H1 (cell line): ENCODE measurements at places on chromosomes 4 and X. TPM values are rescaled to one million over a fixed set of nuclear protein-coding genes. Genes with fewer than 3 reads are reported as not detected.

DNA sequence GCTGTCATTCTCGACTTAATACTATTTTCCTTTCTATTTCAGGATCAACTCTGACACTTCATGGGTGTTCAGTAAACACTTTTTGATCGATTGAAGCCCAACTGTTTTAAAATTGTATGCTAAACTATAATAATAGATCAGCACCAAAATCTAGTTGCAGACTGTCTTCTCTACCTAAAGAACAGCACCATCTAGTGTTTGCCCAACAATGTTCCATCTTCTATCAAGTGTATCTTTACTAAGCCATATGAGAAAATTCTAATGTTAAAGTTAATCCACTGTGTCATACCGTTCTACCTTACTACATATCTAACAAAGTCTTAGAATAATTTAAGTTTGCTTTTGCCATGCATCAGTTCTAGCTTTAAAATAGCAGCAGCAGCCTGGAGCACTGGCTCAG is 113.0 kb upstream of the PRDX4 start:
- no peak for DNase-seq

GRCh38 chr4:139297001-139297410 is 4.3 kb upstream of the NAA15 start:
- DNase-seq: no peak

DNA sequence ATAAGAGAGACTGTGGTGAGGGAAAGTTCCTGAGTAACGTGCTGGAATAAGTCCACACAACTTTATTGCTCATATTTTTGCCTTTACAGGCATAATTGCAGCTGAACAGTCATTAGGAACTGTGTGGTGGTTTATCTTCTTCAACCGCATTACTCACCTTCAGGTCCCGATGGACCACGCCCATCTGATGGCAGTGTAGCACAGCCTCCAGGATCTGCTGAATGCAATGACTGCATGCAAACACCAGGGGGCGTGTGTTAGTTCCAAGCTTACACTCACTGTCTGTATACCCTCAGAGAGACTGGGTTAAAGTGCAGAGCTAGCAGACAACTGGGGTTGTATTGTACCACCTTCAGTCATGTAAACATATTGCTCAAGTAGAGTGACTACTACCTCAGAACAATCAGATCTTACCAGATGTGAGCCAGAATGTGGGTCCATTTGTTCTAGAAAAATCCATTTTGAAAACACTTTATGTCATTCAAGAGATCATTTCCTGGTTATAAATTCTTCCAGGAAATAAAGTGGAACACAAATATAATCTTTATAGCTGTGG is 214.0 kb downstream of the CAMK2D start:
- peak; percentile 75 for DNase-seq

GRCh38 chr4:3781997-3782930 is 16.1 kb downstream of the ADRA2C start:
- DNase-seq: no peak

DNA sequence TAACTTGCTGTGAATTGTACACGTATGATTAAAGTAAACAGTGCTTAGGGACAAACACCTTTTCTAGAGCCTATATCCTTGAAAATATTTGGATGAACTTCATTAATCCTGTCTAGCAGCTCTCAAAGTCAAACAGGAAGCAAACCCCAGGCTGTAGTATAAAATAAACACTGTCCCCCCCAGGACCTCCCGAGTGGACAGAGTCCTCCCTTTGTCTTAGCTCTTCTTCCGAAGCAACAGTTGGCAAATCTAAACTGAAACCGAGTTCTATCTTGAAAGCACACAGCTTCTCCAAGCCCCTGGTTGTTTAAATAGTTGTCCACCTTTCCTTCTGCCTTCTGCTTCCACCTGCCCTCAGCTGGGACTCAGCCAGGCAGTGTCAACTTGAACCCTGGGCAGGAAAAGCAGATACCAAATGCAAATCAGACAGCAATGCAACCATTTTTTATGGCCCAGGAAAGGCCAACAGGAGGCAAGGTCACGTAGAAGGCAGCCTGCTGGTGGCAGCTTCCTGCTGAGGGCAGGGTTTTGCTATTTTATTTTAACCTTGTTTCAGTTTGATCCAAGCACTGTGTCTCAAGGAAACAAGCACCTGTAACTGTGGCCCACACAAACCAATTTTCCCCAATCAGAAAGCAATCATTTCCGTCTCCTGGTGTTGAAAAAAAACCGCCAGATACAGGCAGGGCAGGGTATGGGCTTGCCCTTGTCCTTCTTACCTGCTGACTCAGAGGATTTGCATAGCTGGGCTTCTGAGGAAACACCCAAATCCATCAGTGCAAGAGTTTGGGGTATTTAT is 110.3 kb upstream of the KIT start:
- no peak for DNase-seq

DNA sequence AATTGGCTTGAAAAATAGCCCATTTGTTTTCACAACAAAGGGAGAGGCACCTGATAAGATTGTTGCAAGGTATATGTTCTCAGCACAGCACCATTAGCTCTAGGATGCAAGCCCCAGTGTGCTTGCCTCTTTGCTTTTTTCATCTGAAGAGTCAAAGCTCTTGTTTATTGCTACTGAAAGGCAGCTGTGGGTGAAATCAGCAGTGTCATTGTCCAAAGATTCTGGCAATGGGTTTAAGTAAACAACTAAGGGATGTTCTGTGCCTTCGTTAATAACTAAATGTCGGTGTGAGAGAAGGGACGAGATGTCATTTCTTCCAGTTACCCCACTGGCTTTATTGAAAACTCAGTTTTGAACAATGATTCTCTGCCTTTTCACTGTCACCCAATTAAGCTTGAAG is 567.7 kb downstream of the KCNIP4 start:
- no peak for DNase-seq

GRCh38 chr4:48585401-48585800 is 95.3 kb downstream of the ZAR1 start:
- DNase-seq: no peak

DNA sequence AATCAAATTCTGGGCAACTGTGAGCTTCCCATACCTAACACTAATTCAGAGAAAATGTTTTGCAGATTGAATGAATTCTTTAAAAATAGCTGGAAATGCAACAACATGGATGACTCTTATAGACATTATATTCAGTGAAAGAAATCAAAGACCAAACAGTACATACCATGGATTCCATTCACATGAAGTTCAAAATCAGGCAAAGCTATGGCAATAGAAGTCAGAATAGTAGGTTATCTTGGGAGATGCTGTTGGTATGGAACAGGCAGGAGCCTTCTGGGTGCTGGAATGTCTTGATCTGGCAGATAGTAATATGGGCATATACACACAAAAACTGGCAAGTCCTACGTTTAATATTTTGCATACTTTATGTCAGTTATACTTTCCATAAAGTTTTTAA is 25.5 kb upstream of the CBLL2 start:
- DNase-seq: no peak

- no peak for DNase-seq
These were observed 1086.7 kb downstream of the STIM2 start for GRCh38 chr4:27947302-27947701.

- no peak for DNase-seq
These were observed 88.6 kb upstream of the HHIP start for GRCh38 chr4:144557404-144557803.

GRCh38 chrX:119729408-119730201 is 28.8 kb upstream of the SOWAHD start:
- DNase-seq: peak; percentile 21

DNA sequence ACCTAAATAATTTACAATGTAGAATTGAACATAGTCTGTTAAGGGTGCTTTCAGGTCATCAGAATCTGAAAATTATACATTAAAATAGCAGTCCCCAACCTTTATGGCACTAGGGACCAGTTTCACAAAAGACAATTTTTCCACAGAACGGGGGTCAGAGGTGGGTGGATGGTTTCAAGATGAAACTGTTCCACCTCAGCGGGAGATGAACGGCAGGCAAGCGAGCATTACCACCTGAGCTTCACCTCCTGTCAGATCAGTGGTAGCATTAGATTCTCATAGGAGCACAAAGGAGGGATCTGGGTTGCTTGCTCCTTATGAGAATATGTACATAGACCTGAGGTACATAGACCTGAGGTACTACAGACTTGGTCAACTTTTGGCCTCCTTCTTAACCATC is 29.0 kb downstream of the LRBA start:
- no peak for DNase-seq

DNA sequence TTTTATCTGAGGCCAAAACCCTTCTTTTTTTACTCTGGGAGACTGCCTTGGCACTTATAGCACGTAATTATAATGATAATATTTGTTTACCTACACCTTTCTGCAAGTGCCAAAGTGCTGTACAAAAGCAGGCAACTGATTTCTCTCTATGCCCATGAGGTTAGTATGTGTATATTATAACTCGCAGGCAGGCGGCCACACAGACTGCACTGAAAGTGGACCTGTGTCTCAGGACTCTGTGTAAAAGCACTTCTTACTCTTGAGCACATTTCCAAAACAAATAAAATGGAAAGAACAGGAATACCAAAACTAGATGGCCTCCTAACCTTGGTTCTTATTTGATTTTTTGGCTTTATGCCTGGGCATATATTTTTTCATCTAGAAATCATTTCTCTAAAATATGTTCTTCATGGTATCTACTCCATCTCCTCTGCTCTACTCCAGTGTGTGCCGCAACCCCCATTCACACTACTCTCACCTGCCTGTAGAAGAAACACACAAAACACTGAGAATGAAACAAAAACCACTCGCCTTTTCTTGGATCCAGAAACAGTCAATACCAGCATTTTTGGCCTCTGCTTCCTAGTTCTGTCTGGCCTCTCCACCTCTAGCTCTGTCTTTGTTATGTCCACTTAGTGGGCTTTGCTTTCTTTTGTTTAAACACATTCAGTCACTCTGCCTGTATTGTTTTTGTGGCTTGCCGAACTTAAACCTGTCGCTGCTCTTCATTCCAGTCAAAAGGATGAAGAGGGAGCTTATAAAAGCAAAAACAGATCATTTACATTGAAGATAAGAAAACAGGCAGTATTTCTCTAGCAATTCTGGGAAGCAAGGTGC is 934.5 kb upstream of the TENM3 start:
- no peak for DNase-seq

- no peak for DNase-seq
These were observed 40.6 kb downstream of the CHRDL1 start for GRCh38 chrX:110755061-110755460.

DNA sequence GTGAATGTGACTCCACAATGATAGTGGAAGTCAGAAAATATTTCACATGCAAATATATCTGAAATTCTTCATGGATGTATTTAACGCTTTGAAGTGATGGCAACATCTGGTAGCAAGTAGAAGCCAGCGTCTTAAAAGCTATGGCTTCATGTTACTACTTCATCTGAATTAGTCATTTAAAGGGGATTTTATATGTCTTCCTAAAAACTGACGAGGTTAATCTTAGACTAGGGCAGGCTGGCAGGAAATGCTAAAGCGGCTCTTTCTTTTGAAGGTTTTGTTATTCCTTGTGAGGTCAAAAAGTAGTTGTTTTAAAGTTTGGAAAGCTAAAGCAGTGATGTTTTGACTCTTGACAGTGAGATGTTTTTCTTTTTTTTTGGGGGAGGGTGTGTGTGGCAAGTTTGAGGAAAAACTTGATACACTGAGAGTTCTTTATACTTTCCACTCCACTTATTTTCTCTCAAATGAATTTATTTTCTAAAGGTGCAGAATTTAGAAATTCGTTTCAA is 22.6 kb downstream of the PLS3 start:
- no peak for DNase-seq

DNA sequence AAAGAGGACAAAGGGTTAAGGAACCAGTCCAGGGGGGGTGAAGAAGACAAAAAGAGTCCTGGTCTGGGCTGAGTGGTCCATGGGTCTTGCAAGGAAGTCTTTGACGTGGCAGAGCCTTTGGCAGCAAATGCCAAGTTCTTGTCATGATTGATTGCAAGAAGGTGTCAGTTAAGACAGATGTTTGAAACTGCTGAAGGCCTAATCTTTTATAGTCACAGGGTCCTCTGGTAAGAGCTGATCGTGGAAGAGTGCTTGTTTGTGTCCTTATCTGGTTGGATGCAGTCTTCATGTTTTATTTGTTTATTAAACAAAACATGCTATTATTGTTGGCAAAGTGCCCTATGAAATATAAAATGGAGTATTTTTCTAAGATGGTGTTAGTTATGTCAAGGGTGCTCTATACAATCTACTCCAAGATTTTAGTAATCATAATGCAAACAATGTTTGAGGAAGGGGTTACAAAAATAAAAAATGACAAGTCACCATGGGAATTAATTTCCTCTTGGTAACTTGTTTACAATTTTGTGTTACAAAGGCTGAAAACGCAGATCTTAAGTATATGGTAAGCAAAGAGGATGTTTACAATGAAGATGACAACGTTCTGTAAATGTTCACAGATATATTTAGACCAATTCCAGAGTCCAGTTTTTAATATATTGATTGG is 85.9 kb downstream of the MAGED4 start:
- DNase-seq: no peak

Gene TLR7
- not detected in 2 replicates for total RNA-seq

Gene UGT2A1
- total RNA-seq: 0.19 TPM in 1 of 2 replicates, not detected in the other

Gene SSX1
- total RNA-seq: not detected in 2 replicates

Gene RHOXF1
- total RNA-seq: not detected in 2 replicates

Gene PAGE4
- not detected in 2 replicates for total RNA-seq

Gene LPAR4
- total RNA-seq: 15.5 and 16.3 TPM in 2 replicates

Gene MSN
- 133 and 137 TPM in 2 replicates for total RNA-seq
